ENCODE measurements at places on chromosomes 13 and 19.

- DNase-seq, result no peak
These were observed 161.4 kb downstream of the EFNB2 start for GRCh38 chr13:106373989-106374572.

DNA sequence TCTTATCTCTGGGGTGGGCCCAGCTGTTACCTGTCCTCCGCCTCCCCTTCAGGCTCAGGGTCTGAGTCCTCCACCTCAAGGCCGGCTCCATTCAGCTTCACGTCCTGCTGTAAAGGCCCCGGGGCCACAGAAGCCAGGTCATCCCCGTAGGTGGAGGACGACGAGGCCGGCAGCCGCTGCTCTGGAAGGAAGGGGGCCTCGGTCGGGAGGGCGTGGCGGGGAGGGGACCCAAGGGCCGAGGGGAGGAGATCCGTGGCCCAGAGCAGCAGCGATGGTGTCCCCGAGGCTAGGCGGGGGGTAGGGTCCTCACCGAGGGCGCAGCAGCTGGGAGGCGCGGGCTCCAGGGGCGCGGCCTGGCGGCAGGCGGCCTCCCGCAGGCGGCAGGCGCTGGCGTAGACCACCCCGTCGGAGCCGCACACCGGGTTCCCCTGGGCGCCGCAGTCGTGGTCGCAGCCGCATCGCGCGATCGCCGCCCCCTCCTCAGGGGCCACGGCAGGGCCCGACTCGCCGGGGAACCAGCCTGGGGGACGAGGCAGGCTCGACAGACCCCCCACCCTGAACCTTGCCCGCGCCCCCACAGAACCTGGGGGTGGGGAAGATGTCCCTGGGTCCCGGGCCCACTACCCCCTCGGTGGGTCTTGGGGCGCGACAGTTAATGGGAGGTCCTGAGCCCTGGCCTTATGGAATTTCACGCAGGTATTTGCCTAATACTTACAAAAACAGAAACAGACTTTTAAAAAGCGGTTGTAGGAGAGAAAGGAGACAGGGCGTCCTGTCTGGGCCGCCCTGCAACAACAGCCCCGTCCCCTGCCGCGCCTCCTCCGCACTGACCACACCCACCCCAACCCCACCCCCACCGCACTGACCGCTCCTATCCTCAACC is 7.6 kb downstream of the F2RL3 start:
- DNase-seq, result no peak

GRCh38 chr19:40705362-40705651 is 11.4 kb downstream of the COQ8B start:
- no peak for DNase-seq

GRCh38 chr19:44904426-44904994 is 1.1 kb upstream of the APOE start:
- DNase-seq, result no peak

DNA sequence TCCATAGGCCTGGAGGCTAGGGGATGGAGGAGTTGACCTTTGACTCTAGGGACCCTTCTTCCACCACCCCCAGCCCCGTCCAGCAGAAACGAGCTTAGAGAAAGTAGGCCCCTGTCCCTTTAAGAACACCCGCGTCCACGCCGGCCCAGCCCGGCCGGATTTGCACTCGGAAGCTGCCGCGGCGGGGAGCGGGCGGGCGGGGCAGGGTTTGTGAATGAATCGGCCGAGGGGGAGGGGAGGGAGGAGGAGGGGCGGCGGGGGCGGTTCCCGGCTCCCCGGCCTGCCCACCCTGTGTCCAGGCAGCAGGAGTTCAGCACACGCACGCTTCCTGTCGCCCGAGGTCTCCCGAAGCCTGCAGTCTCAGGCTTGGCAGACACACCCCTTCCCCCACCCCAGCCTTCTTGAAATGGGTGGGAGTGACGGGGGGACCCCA is 1.5 kb downstream of the UNC13A start:
- no peak for DNase-seq

GRCh38 chr19:16381756-16382401 is 57.3 kb downstream of the KLF2 start:
- no peak for DNase-seq

GRCh38 chr13:96444676-96445075 is 354.8 kb downstream of the HS6ST3 start:
- no peak for DNase-seq

- DNase-seq, result no peak
These were observed 81.2 kb upstream of the GPR183 start for GRCh38 chr13:99388334-99388923.

- no peak for DNase-seq
These were observed 42.2 kb upstream of the EPHX3 start for GRCh38 chr19:15274477-15274876.

GRCh38 chr19:18282021-18282787 is 782 bp upstream of the JUND start:
- DNase-seq, result no peak

DNA sequence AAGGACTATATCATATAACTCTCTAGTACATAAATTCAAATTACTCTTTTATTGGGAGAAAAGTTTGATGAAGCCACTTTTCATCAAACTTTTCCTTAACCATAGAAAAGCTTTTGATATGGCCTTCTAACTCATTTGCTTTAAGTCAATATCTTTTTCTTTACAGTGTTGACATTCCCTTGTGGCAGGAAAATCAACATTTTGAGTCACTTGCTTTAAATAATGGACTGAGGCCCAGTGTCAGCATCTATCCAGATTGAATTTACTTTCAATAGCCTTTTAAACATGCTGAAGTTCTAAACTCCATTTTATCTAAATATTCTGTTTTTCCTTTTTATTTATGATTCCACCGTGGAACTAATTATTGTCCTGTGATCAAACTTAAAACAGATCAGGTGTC is 62.7 kb downstream of the PCDH9 start:
- DNase-seq, result no peak

DNA sequence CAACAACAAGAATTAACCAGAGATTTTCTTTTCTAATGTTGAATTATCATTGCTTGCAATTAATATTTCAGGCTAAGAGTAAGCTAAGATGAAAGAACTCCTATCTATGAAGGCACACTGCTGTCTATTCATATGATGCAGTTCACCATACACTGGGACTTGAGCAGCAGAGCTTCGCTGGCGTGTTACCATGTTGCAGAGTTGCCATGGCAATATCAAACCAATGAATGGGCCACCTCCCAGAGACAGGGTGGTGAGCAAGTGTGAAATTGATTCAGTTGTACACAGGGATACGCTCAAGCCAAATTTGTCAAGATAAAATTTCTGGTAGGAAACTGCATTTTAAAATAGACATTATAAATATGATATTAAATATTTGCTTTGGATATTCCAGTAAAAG is 69.3 kb upstream of the MYO16 start:
- no peak for DNase-seq

- DNase-seq, result no peak
These were observed 46.5 kb upstream of the RCBTB2 start for GRCh38 chr13:48579165-48579918.

DNA sequence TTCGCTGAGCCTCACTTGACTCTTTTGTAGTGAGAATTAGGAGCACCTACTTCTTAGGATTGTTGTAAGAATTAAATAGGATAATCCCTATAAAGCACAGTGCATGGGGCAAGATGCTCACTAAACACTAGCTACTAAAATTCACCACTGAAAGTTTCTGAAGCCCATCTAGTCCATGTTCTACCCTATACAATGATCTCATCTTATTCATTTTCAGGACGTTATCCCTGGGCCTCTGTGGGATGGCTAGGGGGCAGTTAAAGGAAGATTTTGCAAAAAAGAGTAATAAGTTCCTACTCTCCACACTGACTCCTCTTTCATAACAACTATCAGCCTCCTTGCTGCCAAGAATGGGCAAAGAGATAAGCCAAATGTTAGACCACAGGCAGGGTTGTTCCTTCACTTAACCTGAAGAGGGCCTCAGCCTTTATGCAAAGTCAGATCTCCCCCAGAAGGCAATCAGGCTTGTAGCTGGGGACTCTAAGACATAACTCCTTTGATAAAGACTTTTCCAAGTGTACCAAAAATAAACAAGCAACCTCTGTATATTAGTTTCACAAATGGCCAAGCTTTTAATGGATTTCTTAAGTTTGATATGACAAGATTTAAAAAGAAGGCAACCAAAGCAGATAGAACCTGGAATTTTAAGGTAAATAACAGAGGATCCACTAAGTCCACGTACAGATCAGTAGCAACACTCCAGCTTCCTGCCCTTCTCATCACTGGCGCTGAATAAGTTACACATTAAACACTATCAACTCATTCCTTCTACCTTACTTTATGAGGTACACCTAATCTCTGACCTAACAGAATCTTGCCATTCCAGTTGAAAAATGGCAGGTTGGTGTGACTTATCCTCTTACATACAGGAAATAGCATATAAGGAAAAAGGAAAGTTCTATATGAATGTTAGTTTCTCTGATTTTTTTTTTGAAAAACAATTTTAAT is 44.4 kb downstream of the ELF1 start:
- DNase-seq, result no peak

- no peak for DNase-seq
These were observed 122.1 kb downstream of the COG6 start for GRCh38 chr13:39777527-39778061.

DNA sequence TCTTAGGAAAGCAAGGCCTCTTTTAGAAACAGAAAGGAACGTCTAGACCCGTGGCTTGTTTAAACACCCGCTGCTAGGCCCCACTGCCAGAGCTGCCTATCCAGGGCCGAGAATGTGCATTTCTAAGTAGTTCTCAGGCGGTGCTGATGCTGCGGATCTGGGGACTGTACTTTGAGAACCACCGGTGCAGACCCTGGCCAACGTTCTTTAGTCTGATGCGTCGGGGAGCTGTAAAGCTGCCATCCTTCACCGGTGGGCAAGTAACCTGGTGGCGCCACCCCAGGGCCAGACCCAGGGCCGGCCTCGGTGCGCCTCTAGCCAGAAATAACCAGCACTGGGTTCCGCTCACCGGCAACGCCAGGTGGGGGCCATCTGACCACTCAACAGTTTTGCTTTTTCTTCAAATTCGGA is 47.1 kb downstream of the TGDS start:
- peak; percentile 9 for DNase-seq

- DNase-seq, result no peak
These were observed 7.1 kb upstream of the ZNF536 start for GRCh38 chr19:30364866-30365800.

- no peak for DNase-seq
These were observed 402.2 kb upstream of the ZNF507 start for GRCh38 chr19:31943191-31943661.

GRCh38 chr13:80496721-80497397 is 155.9 kb upstream of the SPRY2 start:
- DNase-seq, result no peak

GRCh38 chr19:35120898-35121297 is 5.3 kb downstream of the FXYD3 start:
- DNase-seq, result no peak

DNA sequence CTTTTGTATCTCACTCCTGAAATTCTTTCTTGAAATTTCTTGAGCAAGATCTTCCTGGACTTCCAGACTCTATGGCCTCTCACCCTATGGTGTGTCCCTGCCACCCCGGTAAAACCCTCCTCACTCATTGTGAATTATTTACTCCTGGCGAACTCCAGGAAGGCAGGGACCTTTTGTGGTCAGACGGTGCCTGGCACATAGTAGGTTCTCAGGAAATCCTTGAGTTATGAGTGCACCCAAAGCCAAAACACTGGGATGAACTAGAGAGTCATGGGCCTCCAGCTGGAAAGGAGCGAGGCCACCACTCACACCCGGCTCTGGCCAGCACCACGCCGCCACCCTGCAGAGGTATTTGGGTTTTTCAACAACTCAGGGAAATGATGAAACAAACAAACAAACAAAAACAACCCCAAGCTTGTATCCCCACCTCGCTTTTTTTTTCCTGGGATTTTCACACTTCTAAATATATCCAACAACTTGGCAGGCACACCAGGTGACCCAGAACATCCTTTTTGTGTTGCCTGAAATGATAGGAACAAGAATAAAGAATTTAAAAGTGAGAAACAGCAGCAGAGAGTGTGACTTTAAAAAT is 11.2 kb downstream of the HPN start:
- DNase-seq, result no peak

DNA sequence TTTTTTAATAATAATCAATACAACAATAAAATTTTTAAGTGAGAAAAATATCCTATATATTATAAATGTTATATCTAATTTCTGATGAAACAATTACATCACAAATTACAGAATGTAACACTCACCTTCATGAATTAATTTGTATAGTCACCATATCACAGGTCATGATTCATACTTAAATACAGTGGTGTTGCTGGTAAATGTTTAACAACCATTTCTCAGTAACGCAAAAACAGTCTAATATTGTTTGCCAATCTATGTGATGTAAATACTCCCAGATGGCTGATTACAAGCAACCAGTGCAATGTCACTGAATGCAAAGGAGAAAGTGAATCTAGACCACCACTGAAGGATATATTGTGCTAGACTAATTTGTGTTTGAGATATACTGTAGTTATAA is 97.5 kb downstream of the DIAPH3 start:
- DNase-seq, result no peak

- no peak for DNase-seq
These were observed 445.6 kb downstream of the KCTD12 start for GRCh38 chr13:76440568-76440967.

DNA sequence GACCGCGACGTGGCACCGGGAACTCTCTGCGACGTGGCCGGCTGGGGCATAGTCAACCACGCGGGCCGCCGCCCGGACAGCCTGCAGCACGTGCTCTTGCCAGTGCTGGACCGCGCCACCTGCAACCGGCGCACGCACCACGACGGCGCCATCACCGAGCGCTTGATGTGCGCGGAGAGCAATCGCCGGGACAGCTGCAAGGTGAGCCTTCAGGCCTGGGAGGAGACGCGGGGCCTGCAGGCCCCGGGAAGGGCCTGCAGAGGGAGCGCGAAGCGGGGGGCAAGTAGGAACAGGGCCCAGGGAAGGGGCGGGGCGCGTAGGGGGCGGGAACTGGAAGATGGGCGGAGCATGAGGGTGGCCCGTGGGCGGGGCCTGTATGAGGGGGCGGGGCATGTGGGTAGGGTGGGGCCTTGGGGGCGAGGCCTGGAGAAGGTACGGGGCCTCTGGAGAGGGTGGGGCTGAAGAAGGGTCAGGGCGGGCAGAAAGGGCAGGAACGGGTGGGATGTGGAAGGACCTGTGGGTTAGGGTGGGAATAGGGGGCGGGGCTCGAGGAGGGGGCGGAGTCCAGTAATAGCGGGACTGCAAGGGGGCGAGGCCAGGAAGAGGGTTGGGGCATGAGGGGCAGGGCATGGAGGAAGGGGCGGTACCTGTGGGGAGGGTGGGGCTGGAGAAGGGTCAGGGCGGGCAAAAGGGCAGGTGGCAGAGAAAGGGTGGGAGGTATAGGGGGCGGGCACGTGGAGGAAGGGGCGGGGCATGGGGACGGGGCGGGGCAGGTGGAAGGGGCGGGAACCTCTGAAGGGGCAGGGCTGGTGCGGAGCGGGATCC is 2.5 kb downstream of the CFD start:
- DNase-seq, result no peak

GRCh38 chr19:892243-892893 is 619 bp downstream of the MED16 start:
- no peak for DNase-seq

Data from smooth muscle cell of the brain vasculature (primary cell).